ENCODE measurements at places on chromosomes 4 and X. TPM values are rescaled to one million over a fixed set of nuclear protein-coding genes. Genes with fewer than 3 reads are reported as not detected.

CPE gene
- 18.2 TPM for total RNA-seq

HS3ST1 gene
- total RNA-seq: 0.52 TPM

FRG2 gene
- not detected for total RNA-seq

TMPRSS11A gene
- total RNA-seq: not detected

CACNA1F gene
- not detected for total RNA-seq

PRR32 gene
- not detected for total RNA-seq

IRS4 gene
- not detected for total RNA-seq

ADH1C gene
- 0.26 TPM for total RNA-seq

RHOH gene
- total RNA-seq: not detected

BANK1 gene
- total RNA-seq: 3.1 TPM

MCF2 gene
- 0.43 TPM for total RNA-seq

FREM3 gene
- total RNA-seq: not detected

C4orf50 gene
- total RNA-seq: not detected

CRMP1 gene
- under 0.01 TPM for total RNA-seq

IGSF1 gene
- total RNA-seq: not detected

MUC7 gene
- not detected for total RNA-seq

CENPC gene
- 31.9 TPM for total RNA-seq

PPP1R2C gene
- not detected for total RNA-seq

GDPD2 gene
- not detected for total RNA-seq

All from articular chondrocyte of knee joint (primary cell).